Esophagus squamous epithelium (tissue), 5 donors: ENCODE measurements at places on chromosomes 6 and 20.

GRCh38 chr6:1527073-1527457 lies 82.7 kb upstream of the FOXC1 start:
- no peak for DNase-seq

GRCh38 chr6:84220809-84221409 lies 6.5 kb downstream of the CEP162 start:
- DNase-seq: no peak

DNA sequence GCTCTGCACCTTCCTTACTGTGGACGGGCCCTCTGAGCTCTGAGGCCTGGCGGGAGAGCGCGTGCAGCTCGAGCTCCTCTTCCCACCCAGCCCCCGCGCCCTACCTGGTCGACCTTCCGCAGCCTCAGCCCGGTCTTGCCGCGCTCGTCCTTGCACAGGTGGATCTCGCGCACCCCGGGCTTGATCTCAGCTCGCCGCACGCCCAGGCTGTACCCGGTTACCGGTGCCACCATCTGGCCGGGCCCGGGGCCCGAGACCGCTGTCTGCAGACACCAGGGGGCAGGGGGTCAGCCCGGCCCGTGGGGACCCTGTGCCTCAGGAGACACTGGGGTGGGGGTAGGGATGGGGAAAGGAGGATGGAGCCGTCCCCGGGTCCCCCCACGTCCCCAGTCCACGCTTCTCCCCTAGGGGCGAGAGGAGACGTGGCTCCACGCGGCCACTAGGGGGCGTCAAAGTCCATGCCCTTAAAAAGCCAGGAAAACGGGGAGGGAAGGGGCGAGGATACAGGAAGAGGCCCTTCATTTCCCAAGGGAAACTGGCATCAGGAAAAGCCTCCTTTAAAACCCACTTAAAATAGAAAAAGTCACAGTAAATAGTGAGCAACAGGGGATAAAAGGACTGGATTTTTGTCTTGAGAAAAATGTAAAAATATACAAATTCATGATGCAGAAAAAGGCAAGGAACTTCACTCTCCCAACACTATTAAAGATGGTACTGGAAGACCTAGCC lies 15.5 kb downstream of the SDCBP2 start:
- no peak for DNase-seq

DNA sequence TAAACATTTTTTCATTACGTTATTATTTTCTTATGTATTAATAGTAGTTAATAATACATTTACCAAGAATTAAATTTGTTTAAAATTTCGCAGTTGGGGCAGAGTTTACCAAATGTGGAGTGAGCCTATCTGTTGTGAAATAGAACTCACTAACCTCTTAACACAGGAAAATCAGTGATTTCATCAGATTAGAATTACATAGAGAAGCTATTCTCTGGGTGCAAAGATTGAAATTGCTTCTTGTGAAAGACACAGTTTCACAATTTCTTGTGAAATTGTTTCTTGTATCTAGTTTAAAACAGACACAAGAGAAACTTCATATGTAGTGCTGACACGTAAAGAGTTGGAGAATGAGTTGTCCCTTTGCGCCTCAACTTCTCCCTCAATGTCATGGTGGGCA lies 69.4 kb upstream of the PRL start:
- DNase-seq: no peak

- no peak for DNase-seq
Measured at GRCh38 chr6:27838945-27839625, 73.1 kb downstream of the OR2B2 start.

GRCh38 chr6:16337295-16337975 lies 99.0 kb downstream of the GMPR start:
- no peak for DNase-seq

- DNase-seq: no peak
Measured at GRCh38 chr6:138652824-138653223, 120.7 kb upstream of the CCDC28A start.

GRCh38 chr6:166781331-166781730 lies 154.3 kb upstream of the RPS6KA2 start:
- DNase-seq: no peak
